A549 treated with ZK216348 at 1 μM for 4 hours (cell line): ENCODE measurements at places on chromosomes 12 and 14. TPM values are rescaled to one million over a fixed set of nuclear protein-coding genes. Genes with fewer than 3 reads are reported as not detected.

Gene CDK2
- 48.3 to 60.3 TPM (median 53.6 TPM) in 5 replicates for total RNA-seq

Gene ASCL1
- total RNA-seq: not detected in 5 replicates

Gene VDR
- total RNA-seq: 2.5 to 3.2 TPM (median 2.8 TPM) in 5 replicates

Gene TPPP2
- total RNA-seq: not detected in 5 replicates

Gene IPO8
- 13.5 to 21.6 TPM (median 18.8 TPM) in 5 replicates for total RNA-seq

Gene GPR135
- total RNA-seq: 0.70 to 1.0 TPM (median 1.0 TPM) in 5 replicates
